ENCODE measurements at places on chromosomes 1 and 21.

DNA sequence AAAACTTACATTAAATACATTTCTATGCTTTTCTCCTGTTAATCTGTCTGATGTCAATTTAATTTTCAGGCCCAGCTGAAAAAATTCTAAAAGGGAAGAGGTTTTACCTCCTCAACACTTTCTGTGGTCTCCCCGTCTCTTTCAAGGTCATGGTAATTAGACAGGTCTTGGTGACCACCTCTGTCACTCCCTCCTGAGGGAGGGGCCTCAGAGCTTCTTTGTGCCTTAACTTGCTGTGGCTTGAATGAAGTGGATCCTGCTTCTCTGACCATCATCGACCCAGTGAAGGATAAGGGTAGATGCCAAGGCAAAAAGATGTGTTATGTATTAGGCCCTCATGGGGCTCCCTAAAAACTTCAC is 40.8 kb upstream of the OSBPL9 start:
- no peak overlapping the region for H3K4me3 ChIP-seq
- no peak overlapping the region for H3K27ac ChIP-seq
- H3K27me3 ChIP-seq, result no peaks in the 10 kb centered on the region
- no peak for DNase-seq
- H3K4me1 ChIP-seq, result no peaks in the 10 kb centered on the region

DNA sequence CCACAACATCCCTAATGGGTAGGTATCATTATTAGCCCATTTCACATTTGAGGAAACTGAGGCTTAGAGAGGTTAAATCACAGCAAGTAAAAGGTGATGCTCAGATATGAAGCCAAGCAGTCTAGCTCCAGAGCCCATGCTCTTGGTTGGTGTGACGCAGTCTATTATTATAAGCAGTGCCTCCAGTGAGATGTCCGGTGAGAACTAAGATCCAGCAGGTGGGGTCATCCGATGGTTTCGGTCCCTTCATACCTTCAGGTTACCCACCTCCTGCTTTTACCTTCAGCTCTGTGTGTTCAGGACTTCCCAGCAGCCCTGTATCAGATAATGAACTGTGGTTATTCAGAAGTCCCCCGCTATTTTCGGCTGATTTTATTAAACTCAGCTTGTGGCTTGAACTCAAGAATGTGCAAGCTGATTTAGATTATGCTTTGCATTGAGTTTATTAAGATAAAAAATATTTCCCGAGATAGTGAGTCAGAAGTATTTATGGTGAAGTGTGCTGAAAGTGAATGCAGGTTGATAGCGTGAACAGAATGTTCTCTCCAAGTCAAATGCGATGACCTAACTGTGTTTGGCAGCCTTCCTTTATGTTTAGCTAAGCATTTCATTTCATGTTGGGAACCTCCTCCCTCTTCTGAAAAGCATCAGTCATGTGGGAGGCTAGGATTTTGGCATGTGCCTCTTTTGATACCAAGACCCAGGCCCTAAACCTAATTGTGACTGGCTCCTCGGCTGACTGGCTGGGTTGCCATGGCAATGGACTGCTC is 160.9 kb upstream of the UBE2U start:
- H3K27ac ChIP-seq, result peak overlapping the region; percentile 87
- no peak for DNase-seq
- no peak overlapping the region for H3K4me3 ChIP-seq
- no peaks in the 10 kb centered on the region for H3K27me3 ChIP-seq
- H3K36me3 ChIP-seq, result no peaks in the 10 kb centered on the region

DNA sequence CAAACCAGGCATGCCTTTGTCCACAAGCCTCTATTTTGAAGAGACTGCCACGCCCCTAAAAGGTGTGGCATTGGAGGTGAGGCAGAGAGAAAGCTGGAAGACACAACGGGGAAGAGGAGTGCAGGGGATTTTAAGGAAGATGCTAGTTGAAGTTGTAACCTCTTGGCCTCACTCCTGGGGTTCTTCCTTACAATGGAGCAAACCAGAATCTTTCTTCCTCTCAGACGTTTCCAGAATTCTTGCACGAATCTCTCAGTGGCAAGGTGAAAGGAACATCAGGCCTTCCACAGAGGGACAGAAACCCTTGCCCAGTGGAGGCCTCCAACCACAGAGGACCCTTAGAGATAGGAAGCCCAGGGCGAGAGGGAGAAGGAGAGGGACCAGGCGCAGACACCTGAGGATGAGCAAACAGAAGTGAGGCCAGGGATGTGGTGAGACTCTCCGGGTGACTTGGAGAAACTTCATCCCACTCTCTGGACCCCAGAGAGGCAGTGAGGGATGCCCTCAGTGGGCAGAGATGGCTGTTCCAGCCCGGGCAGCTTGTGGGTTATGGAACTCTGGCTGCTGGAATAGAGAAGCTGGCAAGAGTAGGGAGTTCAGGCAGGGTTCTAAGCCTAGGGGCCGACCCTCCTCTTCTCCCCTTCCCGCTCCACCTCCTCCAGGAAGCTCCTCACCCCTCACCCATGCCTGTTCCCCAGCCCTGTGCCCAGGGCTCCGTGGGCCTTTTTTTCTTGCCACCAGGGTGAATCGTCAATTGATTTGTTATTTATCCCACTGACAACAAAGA is 136.8 kb upstream of the RUNX3 start:
- peak; percentile 37 for DNase-seq
- no peak overlapping the region for H3K4me3 ChIP-seq
- no peaks in the 10 kb centered on the region for H3K4me1 ChIP-seq
- H3K27ac ChIP-seq, result no peak overlapping the region

- H3K36me3 ChIP-seq, result no peaks in the 10 kb centered on the region
- H3K4me3 ChIP-seq, result no peak overlapping the region
- no peak overlapping the region for H3K27ac ChIP-seq
Measured at GRCh38 chr1:175824079-175824478, 80.7 kb upstream of the TNR start.

- H3K4me1 ChIP-seq, result no peaks in the 10 kb centered on the region
- no peak for DNase-seq
- H3K27me3 ChIP-seq, result no peaks in the 10 kb centered on the region
- H3K27ac ChIP-seq, result no peak overlapping the region
Measured at GRCh38 chr1:229689904-229690303, 63.9 kb downstream of the URB2 start.

- peak overlapping the region; percentile 83 for H3K27ac ChIP-seq
- H3K4me3 ChIP-seq, result peak overlapping the region; percentile 79
- DNase-seq, result peak; percentile 66
- no peaks in the 10 kb centered on the region for H3K36me3 ChIP-seq
- H3K4me1 ChIP-seq, result peaks cover 7% of the 10 kb centered on the region
Measured at GRCh38 chr1:160206036-160206389, 829 bp downstream of the PEA15 start.

DNA sequence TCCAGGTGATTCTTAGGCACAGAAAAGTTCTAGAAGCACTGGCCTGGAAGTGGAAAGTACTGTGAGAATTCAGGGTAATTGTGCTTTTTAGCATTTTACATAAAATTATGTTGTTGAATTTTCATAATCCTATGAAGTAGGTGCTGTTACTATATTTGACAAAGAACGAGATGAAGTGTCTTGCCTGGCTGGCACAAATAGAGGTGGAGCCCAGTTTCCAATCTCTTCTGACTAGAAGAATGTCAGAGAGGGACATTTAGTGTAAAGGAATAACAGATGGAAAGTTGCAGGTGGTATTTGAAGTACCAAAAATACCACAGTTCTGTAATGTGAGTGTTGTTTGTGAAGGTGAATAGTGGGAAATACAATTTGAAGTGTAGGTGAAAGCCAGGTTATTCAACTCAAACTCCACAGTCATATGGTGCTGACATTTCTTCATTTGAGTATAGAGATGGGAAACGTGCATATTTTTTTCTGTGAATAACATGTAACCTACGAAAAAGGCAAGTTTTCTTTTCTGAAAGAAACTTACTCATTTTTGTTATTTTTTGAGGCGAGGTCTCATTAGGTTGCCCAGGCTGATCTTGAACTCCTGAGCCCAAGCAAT is 3.5 kb upstream of the TMCO2 start:
- no peaks in the 10 kb centered on the region for H3K27me3 ChIP-seq
- H3K4me3 ChIP-seq, result no peak overlapping the region
- H3K4me1 ChIP-seq, result no peaks in the 10 kb centered on the region
- H3K27ac ChIP-seq, result no peak overlapping the region
- no peaks in the 10 kb centered on the region for H3K36me3 ChIP-seq
- DNase-seq, result no peak

- no peaks in the 10 kb centered on the region for H3K27me3 ChIP-seq
Measured at GRCh38 chr1:17535300-17535936, 4.1 kb upstream of the ARHGEF10L start.

DNA sequence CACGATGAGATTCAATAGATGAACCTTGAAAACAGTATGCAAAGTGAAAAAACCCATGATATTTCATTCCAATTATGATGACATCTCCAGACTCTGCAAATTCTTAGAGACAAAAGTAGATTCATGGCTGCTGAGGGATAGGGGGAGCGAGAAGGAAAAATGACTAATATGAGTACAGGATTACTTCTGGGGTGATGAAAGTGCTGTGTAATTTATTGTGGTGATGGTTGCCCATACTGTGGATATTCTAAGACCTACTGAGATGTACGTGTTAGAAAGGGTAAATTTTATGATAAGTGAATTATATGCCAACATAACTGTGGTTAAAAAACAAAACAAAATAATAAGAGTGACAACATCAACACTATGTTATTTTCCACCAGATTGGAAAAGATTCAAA is 18.9 kb upstream of the RGS7 start:
- no peak overlapping the region for H3K4me3 ChIP-seq
- no peaks in the 10 kb centered on the region for H3K27me3 ChIP-seq
- no peaks in the 10 kb centered on the region for H3K36me3 ChIP-seq
- no peak for DNase-seq

DNA sequence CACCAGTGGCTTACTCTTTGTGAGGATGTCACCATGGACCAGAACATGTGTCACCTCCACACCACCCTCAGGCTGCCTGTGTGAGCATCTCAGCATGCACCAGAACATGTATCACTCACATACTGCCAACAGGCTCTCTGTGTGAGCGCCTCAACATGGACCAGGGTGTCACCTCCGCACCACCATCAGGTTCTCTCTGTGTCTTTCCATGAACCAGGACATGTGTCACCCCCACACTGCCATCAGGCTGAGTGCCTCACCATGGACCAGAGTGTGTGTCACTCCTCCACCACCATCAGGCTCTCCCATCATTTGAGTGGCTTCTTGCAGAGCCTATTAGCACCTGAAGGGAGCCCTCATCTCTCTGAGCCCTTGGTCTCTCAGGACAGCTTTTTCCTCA is 125.2 kb downstream of the ZNF648 start:
- no peaks in the 10 kb centered on the region for H3K36me3 ChIP-seq
- DNase-seq, result no peak
- H3K4me3 ChIP-seq, result no peak overlapping the region
- no peak overlapping the region for H3K27ac ChIP-seq
- no peaks in the 10 kb centered on the region for H3K27me3 ChIP-seq

DNA sequence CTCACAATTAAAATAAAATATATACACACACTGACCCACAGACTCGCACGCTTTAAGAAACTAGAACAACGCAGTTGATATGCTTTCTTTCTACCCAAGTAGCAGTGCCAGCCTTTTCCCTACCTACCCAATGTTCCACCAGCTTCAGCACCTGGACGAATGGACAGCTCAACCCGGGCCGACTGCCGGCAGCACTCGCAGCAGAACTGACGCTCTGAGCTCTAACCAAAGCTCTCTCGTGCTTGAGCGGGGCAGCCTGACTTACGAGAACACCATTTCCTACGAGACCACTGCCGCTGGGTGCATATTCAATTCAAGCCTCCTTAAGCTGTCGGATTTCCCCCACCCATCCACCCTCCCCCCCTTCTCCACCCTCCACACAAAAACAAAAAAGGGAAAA is 127.4 kb upstream of the DPYD start:
- peak; percentile 87 for DNase-seq
- peaks cover 2% of the 10 kb centered on the region for H3K27me3 ChIP-seq
- H3K27ac ChIP-seq, result no peak overlapping the region
- no peaks in the 10 kb centered on the region for H3K4me1 ChIP-seq
- H3K4me3 ChIP-seq, result no peak overlapping the region

GRCh38 chr21:33245289-33245918 is 15.7 kb downstream of the IFNAR2 start:
- H3K27ac ChIP-seq, result no peak overlapping the region
- no peaks in the 10 kb centered on the region for H3K4me1 ChIP-seq
- no peak overlapping the region for H3K4me3 ChIP-seq
- no peak for DNase-seq

DNA sequence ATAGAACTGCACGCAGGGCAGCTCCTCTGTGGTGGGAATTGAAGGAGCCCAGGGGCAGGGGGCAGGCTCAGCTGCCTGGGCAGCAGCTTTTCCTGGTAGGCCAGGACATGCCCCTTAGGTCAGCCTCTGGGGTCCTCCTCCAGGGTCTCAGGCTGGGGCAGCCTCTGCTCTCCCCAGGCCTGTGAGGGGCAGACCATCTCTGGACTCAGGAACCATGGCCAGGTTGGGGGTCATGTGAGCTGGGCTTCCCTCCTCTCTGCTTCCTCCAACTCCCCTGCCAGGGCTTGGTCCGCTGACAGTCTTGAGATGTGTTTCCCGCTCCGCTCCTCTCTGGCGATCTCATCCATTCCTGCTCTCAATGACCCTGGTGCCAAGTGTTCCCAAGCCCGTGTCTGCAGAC is 5.7 kb downstream of the C1orf210 start:
- no peaks in the 10 kb centered on the region for H3K27me3 ChIP-seq
- no peaks in the 10 kb centered on the region for H3K4me1 ChIP-seq
- peak; percentile 62 for DNase-seq
- H3K4me3 ChIP-seq, result no peak overlapping the region
- H3K27ac ChIP-seq, result no peak overlapping the region
- no peaks in the 10 kb centered on the region for H3K36me3 ChIP-seq

- H3K27me3 ChIP-seq, result no peaks in the 10 kb centered on the region
- H3K4me3 ChIP-seq, result no peak overlapping the region
- H3K27ac ChIP-seq, result no peak overlapping the region
- DNase-seq, result no peak
- H3K4me1 ChIP-seq, result no peaks in the 10 kb centered on the region
- no peaks in the 10 kb centered on the region for H3K36me3 ChIP-seq
Measured at GRCh38 chr21:45836268-45836655, 145.3 kb upstream of the COL6A1 start.

DNA sequence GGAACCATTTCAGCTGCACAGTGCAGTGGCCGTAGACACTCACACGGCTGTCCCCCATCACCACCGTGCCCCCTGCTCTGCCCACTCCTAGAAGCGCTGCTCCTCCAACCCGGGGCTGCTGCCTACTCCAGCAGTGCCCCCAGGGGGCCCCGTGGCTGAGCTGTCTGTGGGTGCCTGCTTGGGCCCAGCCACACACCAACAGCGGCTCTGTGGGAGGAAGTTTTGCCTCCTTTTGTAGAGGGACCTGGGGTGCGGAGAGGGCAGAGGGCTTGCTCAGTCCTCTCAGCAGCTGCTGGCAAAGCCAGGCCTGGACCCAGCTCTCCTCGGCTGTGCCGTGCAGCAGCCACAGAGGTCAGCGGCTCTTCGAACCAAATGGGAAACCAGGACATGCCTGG is 11.4 kb upstream of the LRRC3 start:
- no peaks in the 10 kb centered on the region for H3K4me1 ChIP-seq
- no peaks in the 10 kb centered on the region for H3K27me3 ChIP-seq
- no peak overlapping the region for H3K27ac ChIP-seq
- H3K36me3 ChIP-seq, result no peaks in the 10 kb centered on the region

DNA sequence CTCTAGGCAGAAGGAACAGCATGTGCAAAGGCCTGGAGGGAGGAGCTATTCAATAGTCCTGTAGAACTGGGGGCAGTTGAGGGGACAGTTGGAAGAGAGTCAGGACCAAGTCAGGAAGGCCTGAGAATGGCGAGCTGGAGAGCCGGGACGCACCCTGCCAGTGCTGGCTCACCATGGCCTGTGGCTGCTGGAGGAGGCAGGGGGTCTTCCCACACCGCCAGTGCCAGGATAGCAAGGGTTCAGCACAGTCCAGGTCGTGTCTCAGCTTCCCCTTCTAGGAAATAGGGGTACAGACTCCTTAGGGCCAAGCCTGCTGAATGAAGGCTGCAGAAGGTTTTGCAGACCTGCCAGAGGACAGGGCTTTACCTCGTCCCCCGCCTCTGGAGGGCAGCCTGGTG is 7.3 kb downstream of the PODN start:
- H3K27me3 ChIP-seq, result no peaks in the 10 kb centered on the region
- H3K4me1 ChIP-seq, result no peaks in the 10 kb centered on the region
- no peak overlapping the region for H3K4me3 ChIP-seq
- no peak for DNase-seq
- no peaks in the 10 kb centered on the region for H3K36me3 ChIP-seq

Measured in aorta (tissue), 5 donors.